ENCODE measurements at places on chromosomes 12 and 14.
A peak's percentile ranks its signal among the peaks of the same experiment; 100 is the strongest.

GRCh38 chr12:68097386-68097785 is 62.2 kb downstream of the IFNG start:
- no peak for DNase-seq

GRCh38 chr14:33454022-33454595 is 496.8 kb downstream of the EGLN3 start:
- no peak for DNase-seq

- no peak for DNase-seq
Observed at GRCh38 chr14:104403421-104404220, 175.9 kb upstream of the C14orf180 start.

DNA sequence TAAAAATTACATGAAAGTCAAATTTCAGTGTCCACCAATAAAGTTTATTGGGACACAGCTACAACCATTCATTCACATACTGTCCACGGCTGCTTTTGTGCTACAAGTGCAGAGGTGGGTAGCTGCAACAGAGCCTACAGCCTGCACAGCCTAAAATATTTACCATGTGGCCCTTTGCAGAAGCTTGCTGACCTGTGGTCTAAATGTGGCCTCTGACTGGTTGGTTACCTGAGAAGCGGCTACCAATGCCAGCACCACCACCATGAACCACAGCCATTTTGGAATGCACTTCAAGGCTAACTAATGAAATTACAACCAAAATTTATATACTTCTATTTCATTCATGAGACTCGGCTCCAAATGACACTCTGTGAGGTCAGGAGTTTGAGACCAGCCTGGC is 58.6 kb downstream of the NT5DC3 start:
- DNase-seq, result no peak

- no peak for DNase-seq
Observed at GRCh38 chr12:2276288-2277033, 223.7 kb downstream of the CACNA1C start.

DNA sequence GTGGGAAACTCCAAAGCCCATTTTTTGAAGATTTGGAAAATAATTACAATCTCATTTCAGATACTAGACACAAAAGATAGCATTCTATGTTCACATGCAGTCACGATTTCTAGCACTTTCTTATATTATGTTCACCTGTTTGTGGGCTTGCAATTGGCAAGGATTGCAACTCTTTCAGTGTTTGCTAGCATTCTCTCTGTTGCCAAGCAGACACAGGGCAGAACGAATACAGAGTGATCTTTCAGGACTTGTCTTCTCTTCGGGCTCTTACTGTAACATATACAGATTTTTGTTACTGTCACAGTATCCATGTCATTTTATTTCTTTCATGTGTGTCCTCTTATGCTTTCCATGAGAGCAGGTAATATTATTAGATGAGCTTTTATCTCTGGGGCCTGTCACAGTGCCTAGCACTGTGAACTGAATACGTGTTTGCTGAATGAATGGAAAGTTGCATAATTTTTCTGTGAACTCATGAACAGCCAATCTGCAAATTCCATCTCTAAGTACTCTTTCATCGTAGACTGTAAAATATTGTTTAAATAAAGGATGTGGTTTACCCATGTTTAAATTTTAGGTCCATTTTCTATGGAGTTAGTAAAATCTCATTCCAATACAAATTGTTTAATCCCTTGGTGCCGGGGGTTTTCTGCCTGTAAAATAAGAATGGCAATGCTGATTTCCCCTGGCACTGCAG is 105.1 kb downstream of the BMP4 start:
- DNase-seq, result no peak

DNA sequence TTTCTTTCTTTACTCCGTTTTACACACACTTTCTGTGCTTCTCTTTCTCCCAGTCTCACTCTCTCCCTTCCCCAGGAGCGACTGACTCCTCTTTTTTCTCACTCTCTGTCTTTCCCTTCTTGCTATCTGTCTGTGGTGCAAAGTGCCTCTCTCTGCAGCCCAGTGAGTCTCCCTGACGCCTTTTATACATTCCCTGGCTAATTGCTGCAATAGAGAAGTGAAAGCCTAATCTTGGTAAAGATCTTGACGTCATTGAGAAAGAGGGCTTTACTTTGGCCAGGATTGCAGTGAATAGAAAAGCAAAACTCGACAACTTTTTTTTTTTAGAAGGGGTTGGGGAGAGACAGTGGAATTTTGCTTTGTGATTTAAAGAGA is 706 bp upstream of the DIO2 start:
- DNase-seq, result peak; percentile 5

- DNase-seq, result no peak
Observed at GRCh38 chr12:22335794-22336166, 1.3 kb upstream of the ST8SIA1 start.

DNA sequence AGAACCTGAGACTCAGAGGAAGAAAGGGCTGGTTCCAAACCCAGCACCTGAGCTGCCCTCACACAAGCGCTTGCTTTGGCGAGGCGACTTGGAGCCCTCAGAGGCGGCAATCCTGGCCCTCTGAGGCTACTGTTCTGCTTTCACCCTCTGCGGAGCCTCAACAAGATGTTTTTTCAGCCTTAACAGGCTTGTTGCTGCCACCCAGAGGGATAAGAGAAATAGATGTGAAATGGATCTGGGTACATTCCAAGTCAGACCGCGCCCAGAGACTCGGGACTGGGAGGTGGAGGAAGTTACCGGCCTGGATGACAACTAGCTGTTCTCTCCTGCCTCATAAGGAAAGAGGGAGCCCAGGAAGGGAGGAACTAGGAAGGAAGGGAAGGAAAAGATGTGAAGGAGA is 89.6 kb downstream of the TTC7B start:
- DNase-seq, result no peak

DNA sequence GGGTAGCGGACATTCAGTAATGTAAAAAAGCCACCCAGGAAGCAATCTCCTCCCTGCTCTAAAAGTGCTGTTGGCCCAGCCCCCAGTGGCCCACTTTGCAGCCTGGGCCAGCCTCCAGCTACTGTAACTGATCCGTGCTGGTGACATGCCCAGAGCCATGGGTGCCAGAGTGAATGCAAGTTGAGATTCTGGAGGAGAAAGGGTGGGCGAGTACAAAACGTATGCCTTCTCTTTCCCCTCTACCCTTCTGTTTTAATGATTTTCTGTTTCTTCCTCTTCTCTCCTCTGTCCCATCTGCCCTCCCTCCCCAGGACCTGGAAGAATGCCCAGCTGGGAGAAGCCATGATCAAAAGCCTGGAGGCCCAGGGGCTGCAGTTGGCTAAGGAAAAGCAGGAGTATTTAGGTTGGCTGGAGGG is 16.9 kb downstream of the PLEKHD1 start:
- peak; percentile 40 for DNase-seq

DNA sequence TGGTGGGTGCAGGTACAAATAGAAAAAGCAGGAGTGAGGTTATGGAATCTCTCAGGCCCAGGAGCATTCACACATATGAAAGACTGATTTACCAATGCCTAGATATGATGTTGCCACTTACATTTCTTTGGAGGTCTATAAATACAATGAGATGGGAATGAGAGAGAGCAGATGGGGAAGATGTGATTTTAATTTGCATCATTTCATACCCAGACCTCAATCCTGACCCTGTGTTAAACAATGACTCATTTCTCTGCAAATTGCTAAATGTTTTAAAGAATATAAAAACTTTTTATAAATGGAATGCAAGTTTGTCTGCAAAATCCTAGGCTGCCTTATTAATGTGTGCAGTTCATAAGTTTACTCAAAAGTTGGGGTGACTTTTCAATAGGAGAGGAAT is 38.6 kb upstream of the GNG2 start:
- no peak for DNase-seq

DNA sequence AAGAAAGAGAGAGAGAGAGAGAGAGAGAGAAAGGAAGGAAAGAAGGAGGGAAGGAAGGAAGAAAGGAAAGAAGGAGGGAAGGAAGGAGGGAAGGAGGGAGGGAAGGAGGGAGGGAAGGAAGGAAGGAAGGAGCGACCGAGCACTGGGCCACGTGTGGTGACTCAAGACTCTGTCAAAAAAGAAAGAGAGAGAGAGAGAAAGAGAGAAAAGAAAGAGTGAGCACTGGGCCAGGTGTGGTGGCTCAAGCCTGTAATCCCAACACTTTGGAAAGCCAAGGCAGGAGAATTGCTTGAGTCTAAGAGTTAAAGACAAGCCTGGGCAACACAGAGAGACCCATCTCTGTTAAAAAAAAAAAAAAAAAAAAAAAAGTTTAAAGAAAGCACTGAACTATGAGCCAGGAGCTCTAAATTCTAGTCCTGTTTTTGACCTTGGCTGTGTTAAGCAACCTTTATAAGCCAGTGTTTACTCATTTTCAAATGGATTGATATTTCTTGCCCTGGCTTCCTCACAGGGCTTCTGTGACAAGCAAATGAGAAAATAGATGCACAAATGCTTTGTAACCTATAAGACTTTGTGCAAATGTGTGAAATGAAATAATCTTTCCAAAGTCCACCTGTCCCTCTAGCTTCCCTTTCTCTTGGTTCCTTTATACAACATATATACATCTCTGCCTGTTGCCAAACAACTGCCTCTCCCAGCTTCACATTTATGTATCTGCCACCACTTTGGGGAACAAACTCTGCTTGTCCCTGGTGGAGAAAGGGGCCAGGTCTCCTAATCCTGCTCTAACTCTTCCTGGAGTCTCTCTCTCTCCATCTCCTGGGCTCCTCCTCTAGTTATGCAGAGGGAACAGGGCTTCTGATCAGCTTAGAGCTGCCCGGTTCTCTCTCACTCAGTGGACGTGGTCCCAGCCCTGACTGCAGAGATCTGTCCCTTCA is 16.1 kb upstream of the PLEKHG6 start:
- DNase-seq, result no peak

DNA sequence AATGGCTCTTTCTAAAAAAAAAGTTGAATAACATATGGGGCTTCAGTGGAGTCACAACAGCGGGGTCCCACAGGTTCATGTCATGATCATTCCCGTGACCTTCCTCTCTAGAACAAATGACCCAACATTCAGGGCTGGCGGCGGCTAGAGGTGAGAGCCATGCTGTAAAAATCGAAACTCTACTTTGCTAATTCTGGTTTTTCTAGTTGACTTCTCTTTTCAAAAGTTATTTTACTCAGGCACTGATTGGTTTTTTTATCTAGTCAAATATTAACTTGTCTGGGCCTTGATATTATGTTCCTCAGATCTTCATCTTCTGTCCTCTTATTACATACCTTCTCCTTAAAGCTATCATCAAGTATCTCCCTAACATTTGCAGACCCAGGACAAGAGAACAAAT is 402.9 kb upstream of the SOX5 start:
- DNase-seq, result no peak

- no peak for DNase-seq
Observed at GRCh38 chr14:91392623-91393303, 24.9 kb downstream of the CCDC88C start.

DNA sequence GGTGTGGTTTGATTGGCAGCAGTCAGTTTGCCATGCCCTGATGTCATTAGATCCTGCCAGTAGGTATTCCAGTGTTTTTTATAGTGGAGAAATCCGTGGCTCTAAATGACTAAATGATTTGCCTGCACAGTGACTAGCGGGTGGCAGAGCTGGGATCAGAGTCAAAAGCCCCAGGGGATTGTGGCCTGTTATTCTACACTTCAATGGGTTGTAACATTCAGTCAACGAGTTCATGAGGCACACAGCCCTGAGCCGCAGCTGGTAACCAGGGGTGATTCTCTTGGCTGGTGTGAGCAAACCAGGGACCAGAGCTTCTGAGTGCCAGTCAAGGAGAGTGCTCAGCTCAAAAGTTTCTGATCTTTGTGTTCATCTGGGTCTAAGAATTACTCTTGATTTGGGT is 1.8 kb downstream of the MYH6 start:
- DNase-seq, result no peak

- peak; percentile 45 for DNase-seq
Observed at GRCh38 chr14:87139299-87139698, 853.7 kb downstream of the GALC start.

- DNase-seq, result no peak
Observed at GRCh38 chr12:125492354-125493270, 427.4 kb downstream of the AACS start.

GRCh38 chr12:49331380-49332222 is 5.4 kb downstream of the C1QL4 start:
- peak; percentile 73 for DNase-seq

- DNase-seq, result no peak
Observed at GRCh38 chr12:78191611-78192010, 360.9 kb downstream of the NAV3 start.

- no peak for DNase-seq
Observed at GRCh38 chr12:118327391-118327790, 45.3 kb downstream of the TAOK3 start.

DNA sequence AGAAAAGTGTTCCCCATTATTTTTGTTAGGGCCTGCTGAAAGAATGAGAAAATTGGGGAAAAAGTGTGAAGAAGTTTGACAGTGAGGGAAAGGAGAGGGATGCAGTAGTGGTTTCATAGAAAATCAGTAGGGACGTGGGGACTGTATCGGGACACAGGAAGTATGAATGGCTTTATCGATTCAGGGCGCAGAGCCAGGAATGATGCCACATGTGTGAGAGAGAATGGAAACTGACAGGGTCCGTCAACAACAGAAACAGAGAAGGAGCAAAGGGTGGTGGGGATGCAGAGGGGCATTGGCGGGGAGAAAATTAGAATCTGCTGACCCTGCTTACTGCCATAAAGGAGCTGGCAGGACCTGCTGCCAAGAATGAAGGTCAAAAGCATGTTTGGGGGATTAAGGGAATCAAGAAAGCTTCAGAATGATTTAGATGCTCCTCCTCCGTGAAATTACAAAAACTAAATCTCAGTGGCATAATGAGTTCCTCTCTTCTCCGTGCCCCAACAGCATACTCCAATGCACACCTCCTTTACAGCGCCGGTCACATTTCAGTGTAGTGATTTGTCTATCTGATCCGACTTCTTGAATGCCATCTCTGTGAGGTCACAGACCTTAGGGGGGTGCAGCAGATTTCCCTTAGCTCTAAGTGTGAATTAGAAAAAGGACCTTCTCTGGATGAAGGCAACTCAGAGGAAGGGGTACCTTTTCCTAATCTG is 92.6 kb downstream of the EMP1 start:
- DNase-seq, result peak; percentile 17

GRCh38 chr12:76244300-76244699 is 103.9 kb downstream of the BBS10 start:
- no peak for DNase-seq

DNA sequence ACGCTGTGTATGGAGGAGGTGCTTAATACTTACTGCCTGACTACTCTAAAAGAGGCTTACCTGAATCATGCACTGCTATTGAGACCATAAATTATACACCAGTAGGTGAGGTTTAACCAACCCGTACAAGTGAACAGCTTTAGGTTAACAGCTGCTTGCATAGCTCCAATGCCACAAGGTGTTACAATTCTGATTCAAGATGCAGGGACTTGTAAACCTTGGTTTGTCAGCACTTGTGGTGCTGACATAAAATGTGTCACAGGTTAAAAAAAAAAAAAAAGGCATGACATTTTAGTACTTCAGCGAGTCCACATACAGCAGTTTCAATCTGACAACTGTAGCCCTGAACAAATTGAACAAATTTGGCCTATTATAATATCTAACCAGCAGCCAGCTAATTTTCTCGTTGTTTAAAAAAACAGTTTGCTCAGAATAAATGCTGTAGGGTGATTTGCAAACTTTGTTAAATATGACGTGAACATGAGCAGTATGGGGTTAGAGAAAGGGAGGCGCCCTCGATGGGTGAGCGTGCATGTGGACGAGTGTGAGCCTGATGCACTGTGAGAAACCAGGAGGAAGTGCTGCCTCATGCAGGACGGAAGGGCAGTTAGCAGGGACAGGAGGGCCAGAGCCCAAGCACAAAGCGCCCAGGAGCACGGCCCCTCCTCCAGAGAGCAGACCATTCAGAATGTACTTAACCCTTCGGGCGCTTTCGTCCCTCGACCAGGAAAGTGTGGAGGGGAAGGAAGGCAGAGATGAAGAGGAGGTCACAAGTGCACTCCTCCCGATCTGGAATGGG is 44.7 kb downstream of the TCHP start:
- no peak for DNase-seq

GRCh38 chr14:50763382-50764007 is 67.5 kb downstream of the NIN start:
- peak; percentile 70 for DNase-seq
